ENCODE measurements at places on chromosomes 11 and 22.

GRCh38 chr11:10267821-10268220, 26.2 kb downstream of the SBF2 start:
- DNase-seq: no peak

- DNase-seq: no peak
Observed at GRCh38 chr22:36280379-36280778, 27.4 kb downstream of the APOL1 start.

DNA sequence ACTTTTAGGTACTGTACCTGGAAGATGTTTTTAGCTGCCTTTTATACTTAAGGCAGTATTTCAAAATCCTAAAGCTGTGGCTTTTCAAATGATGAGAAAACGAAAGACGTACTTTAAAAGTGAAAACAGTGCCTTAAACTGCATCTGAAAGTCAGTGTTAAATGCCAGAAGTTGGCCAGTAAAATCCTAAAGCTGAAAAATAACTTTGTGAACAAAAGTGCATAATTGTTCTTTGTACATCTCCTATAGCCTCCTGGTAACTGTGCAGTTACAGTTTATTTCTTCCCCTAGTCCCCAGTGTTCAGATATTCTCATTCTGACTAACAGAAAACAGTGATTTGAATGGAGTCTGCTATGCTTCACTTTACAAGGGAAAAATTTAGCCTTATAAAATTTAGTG, 6.8 kb downstream of the EED start:
- DNase-seq: no peak

GRCh38 chr11:20671856-20672546, 2.6 kb downstream of the NELL1 start:
- no peak for DNase-seq

- no peak for DNase-seq
Observed at GRCh38 chr22:35264986-35265385, 7.7 kb downstream of the HMGXB4 start.

GRCh38 chr22:23499845-23500500, 80.1 kb downstream of the IGLL1 start:
- no peak for DNase-seq

DNA sequence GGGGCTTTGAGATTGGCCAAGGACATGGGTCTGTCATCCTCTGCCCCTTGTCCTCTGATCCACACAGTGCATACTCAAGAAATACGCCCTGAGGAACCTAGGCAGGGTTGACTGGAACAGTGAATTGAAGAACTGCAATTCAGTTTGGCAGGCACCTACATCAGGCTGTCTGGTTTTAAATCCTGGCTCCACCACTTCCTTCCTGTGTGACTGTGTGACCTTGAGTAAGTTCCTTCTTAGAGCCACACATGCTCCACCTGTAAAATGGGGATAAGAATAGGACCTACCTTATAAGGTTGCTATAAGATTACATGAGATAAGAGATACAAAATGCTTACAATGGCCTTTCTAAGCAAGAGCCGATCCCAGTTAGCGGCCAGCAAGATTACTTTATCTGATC, 15.8 kb upstream of the TCF20 start:
- DNase-seq: peak; percentile 70

- no peak for DNase-seq
Observed at GRCh38 chr11:107908211-107908610, 20.0 kb upstream of the RAB39A start.

GRCh38 chr11:73359930-73360742, 16.1 kb upstream of the RELT start:
- no peak for DNase-seq

DNA sequence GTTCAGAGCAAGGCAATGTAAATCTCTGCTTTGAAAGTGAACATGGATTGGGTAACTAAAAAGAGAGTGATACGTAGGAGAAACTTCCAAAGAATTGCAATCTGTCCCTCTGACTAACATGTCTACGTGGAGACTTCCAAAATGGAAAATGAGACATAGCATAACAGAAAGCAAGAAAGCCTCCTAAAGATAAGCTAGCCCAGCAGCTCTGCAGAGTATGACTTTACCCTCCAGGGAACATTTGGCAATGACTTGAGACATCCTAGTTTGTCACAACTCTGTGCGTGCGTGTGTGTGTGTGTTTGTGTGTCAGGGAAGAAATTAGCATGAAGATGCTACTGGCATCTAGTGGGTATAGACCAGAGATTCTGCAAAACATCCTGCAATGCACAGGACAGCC, 817.4 kb downstream of the NTM start:
- DNase-seq: no peak

GRCh38 chr11:124898263-124898680, 607 bp upstream of the ROBO4 start:
- DNase-seq: no peak

DNA sequence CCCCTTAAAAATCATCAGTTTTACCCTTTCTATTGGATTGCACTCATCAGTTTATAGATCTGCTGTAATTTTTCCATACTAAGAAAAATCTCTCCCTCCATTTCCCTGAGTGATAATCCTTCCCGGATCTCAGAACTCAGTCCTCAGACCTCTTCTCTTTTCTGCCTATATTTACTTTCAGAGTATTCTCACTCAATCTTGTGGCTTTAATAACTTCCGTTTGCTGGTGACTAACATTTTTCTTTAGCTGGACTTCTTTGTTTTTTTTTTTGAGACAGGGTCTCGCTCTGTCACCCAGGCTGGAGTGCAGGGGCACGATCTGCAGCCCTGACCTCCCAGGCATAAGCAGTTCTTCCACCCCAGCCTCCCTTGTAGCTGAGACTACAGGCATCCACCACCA, 10.4 kb downstream of the ATXN10 start:
- DNase-seq: no peak

- DNase-seq: no peak
Observed at GRCh38 chr11:91248199-91248807, 976.3 kb upstream of the FAT3 start.

- no peak for DNase-seq
Observed at GRCh38 chr11:129644326-129644725, 171.3 kb upstream of the TMEM45B start.

- no peak for DNase-seq
Observed at GRCh38 chr11:22879630-22880029, 19.4 kb upstream of the CCDC179 start.

Measured in CD8-positive, alpha-beta T cell (primary cell).